ENCODE measurements at places on chromosomes 2 and 18.

DNA sequence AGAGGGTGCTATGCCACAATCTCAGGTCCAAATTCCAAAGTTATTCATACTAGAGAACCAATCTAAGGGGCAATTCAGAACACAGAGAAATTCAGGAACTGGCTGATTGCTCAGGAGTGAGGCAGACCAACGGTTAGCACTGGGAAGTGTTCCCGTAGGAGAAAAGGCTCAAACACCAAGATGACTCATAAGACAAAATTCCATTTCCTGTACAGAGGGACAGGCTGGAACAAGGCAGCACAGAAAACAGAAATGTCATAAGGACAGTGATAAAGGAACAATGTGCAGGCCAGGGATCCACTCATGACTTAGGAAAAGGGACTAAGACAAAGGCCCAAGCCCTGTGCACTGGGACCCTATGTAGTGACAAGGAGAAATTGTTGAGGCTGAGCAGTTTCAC, 54.2 kb downstream of the PDE1A start:
- no peak for DNase-seq

DNA sequence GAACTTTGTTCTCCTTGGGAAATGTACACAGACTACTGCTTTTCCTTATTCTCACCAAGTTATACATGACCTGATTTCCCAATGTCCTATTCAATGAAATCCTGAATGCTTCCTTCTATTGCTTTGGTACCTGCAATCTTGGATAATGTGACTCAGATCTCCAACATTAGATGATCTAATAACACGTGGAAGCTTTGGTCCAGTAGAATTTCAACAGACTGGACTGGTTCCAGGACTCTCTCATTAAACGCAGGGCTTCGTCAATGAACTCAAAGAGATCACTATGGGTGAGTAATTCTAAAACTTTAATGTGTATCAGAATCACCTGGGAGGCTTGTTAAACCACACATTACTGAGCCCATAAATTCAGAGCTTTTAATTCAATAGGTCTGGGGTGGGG, 413.6 kb upstream of the KCNH7 start:
- DNase-seq = no peak

- peak; percentile 76 for DNase-seq
Measured at GRCh38 chr2:57396355-57397098, 650.1 kb upstream of the VRK2 start.

- DNase-seq = peak; percentile 20
Measured at GRCh38 chr2:49490710-49491109, 336.4 kb upstream of the FSHR start.

DNA sequence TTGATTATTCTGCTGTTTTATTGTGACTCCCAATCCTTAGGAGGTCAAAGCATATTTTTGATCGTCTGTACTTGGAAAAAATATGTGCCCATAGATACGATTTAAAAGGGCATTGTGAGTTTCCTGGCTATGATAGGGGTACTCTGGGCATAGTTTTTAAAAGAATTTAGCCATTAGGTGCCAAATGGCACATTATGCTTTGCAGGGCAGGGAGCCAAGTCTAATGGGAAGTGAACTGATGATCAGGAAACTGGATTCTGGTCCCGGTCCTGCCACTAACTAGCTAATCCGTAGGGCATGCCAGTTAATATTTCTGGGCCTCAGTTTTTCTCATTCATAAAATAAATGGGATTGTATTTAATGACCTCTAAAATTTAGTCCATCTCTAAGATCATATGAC, 189.3 kb downstream of the LTBP1 start:
- DNase-seq = no peak

DNA sequence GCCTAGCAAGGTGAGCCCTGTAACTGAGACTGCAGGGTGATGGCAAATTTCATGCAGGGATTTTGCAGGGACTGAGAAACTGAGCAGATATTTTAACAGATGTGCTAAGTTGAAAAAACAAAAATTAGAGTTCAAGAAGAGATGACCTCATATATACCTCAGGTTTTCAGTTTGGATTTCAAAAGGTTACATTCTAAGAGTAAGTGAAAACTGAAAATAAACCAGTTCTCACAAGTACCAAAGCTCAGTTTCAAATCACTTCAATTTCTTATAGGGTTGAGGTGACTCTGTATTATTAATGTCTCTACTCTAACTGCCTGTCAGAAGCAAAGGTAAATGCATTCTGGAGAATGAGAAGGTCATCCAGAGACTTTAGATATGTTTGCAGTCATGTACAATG, 237.4 kb upstream of the VRK2 start:
- DNase-seq = no peak

- DNase-seq = peak; percentile 22
Measured at GRCh38 chr2:62467475-62468321, 38.3 kb downstream of the TMEM17 start.

GRCh38 chr2:101364878-101365277, 22.4 kb downstream of the CREG2 start:
- no peak for DNase-seq

All from suppressor macrophage (primary cell).